Activated CD8-positive, alpha-beta memory T cell treated with anti-CD3 and anti-CD28 coated beads for 1 hour (primary cell): ENCODE measurements at places on chromosomes 2 and 18.

- no peak for DNase-seq
Observed at GRCh38 chr2:217800433-217801114, 202.2 kb downstream of the TNS1 start.

- DNase-seq, result no peak
Observed at GRCh38 chr2:59770651-59771050, 782.8 kb downstream of the BCL11A start.

GRCh38 chr2:9228088-9228751 is 21.6 kb downstream of the ASAP2 start:
- DNase-seq, result no peak

DNA sequence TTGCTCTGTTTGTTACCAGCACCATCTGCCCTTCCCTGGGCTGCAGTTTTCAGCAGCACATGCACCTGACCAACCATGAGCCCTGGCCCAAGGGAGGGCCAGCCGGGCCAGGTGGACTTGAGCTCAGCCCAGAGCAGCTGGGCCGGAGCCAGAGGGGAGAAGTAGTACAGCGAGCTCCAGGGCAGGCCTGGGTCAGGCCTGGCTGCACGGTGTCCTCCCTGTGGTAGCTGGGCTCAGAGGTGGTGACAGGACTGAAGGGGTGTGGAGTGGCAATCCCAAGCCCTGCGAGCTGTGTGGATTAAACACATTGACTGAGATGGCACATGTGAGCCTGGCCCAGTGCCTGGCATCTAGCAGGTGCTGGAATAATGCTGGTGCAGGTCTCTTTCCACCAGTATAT is 222.2 kb downstream of the GLI2 start:
- no peak for DNase-seq

GRCh38 chr2:103138123-103138901 is 376.5 kb downstream of the TMEM182 start:
- DNase-seq, result no peak

DNA sequence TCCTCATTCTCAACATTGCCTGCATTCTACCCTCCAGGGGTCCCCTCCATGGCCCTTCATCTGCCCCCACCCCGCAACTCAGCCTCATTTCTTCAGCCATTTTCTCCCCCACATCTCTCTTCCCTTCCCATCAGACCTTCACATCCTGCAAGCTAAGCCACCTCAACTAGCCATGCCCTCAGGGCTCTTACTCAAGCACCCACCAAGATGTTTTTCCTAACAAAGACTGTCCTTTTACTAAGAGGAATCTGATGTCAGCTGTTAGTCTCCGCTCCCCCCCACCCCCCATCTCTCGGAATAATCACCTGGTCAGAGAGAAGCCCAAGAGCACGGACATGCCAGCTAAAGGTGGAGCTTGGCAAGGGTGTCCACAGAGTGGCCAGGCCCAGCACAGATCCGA is 4.7 kb upstream of the CAPN10 start:
- DNase-seq, result no peak
